ENCODE measurements at places on chromosomes 16 and 17.

DNA sequence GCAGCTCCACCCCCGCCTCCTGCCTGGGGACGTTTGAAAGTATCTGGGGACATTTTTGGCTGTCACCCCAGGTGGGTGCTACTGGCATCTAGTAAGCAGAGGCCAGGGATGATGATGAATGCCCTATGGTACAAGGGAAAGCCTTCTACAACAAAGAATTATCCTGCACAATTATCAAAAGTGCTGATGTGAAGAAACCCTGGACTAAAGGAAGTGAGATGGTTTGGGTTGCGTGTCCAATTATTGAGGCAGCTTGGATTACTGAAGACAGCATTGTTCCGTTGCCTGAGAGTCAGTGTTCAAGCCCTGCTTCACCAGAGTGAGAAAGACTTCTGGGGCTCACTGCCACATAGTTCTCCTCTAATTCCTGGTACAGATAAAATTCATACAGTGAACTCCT lies 343.4 kb downstream of the CA10 start:
- DNase-seq = no peak

GRCh38 chr16:26802965-26803364 lies 263.8 kb upstream of the C16orf82 start:
- no peak for DNase-seq

GRCh38 chr17:17196776-17197175 lies 9.4 kb downstream of the PLD6 start:
- no peak for DNase-seq

DNA sequence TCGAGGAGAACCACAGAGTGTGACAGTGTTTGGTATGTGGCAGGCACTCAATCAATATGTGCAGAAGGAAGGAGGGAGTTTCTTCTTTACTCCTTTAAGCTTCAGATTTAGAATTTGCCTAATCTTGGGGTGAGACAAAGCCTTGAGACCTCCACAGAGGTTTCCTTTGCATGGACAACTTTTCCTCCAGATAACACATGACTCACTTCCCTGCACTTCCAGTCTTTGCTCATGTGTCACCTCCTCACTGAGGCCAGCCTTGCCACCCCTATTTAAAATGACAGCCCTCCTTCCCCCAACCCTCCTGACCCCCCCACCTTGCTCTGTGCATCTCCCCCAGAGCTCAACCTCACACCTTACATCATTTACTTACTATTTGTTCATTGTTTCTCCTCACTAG lies 17.4 kb upstream of the NOS2 start:
- DNase-seq = no peak

DNA sequence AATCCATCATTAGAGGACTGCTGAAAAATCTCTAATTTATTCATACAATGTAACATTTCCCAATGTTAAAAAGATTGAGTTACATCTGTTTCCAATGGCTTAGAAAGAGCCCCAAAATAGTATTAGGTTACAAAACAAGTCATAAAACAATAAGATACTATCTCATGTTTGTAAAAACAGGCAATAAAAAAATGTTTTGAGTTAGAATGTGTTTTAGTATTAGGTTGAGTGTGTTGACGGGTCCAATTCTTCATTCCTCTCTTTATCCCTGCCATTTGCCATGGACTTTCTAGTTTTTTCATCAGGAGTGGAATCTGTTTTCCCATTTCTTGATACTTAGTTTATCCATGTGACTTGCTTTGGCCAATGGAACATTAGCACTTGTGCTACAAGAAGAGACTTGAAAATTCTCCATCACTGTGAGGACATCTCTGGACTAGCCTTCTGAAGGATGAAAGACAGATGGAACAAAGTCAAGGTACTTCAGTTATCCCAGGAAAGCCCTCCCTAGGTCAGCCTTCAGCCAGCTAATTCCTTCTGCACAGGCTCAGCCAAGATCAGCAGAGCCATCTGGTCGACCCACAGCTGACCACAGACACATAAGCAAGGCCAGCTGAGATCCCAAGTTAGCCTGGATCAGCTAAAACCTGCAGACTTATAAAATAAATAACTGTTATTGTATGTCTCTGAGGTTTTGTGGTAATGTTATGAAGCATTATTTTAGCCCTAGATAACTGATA lies 83.3 kb downstream of the HS3ST3A1 start:
- DNase-seq = peak; percentile 25

GRCh38 chr16:50246299-50247122 lies 19.8 kb upstream of the ADCY7 start:
- DNase-seq = no peak

DNA sequence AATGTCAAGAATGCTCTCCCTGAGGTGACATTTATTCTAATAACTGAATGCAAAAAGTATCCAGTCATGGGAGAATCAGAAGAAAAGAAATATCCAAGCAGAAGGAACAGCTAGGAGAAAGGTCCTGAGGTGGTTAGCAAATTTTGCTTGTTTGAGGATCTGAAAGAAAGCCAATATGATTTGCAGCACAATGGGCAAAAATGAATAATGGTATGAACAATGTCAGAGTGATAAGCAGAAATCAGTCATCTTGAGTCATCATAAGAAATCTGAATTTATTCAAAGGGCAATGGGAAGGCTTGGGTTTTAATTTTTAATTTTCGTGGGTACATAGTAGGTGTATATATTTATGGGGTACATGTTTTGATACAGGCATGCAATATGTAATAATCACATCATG lies 68.5 kb downstream of the BRIP1 start:
- no peak for DNase-seq

DNA sequence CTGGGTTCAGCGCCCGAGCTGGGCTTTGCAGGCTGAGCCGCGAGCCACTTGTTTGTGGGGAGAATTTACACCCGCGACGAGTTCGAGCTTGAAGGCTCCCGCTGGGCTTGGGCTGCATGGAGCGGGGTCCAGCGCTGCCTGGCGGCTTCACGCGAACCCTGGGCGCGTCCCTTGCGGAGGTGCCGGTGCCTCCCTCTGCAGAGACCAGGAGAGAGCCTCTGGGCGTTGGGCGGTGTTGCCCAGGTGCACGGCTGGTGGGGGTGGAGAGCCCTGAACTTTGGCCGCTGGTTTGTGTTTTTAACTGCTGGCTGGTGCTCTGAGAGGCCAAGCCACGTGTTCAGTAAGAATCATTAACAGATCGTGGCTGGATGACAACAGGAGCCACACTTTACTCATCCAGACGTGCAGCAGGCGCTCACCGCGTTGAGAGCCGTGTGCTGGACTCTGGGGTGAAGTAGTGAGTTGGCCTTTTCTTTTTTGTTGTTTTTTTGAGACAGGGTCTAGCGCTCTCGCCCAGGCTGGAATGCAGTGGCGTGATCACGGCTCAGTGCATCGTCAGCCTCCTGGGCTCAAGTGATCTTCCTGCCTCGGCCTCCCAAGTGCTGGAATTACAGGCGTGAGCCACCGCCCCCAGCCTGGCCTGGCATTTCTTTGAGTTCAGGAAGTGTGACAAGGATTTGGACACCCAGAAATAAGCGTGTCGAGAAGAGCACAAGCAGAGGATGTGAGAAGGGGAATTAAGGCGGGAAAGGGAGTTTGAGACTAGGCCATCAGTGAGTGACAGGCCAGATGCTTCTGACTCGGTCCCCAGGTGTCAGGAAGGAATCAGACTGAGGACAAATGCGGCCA lies 827 bp downstream of the CDK10 start:
- DNase-seq = no peak

DNA sequence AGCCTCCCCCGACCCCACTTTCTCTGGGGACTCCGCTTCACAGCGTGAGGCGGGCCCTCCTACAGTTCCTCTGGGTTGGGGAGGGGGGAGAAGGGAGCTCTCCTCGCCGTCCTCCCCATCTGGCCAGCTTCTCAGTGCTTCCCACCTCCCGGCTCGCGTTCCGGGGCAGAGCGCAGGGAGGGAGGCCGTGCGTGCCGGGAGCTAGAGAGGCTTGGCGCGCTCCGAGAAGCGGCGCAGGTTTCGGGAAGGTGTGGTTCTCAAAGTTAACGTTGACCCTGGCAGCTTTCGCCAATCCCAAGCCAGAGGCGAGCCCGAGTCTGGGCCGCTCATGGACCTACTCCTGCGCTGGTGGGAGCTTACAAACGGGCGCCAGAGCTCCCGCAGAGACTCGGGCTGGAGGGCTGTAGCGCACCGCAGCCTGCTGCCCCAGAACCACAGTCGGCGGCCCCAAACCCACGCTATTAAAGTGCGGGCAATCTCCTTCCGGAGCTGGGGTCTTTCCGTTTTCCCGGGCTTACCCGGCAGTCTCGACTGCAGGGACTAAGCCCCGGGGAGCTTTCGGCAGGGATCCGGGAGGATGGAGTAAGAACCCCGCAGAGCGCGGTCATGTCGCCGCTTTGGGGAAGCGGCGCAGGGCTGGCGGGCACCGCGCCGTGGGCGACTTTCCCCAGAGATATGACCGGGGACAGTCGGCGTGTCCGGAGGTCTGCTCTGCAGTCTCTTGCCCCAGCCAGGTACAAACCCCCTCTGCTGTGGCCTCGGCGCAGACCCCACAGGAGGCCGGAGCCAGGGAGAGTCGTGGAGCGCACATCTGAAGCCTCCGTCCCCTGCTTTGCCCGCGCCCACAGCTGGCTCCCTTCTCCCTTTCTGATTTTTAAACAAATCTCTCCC lies 787 bp downstream of the CDH11 start:
- DNase-seq = peak; percentile 85

GRCh38 chr16:70753228-70753627 lies 47.7 kb downstream of the VAC14 start:
- DNase-seq = no peak

GRCh38 chr17:79325709-79326430 lies 251.2 kb downstream of the ENGASE start:
- peak; percentile 48 for DNase-seq

DNA sequence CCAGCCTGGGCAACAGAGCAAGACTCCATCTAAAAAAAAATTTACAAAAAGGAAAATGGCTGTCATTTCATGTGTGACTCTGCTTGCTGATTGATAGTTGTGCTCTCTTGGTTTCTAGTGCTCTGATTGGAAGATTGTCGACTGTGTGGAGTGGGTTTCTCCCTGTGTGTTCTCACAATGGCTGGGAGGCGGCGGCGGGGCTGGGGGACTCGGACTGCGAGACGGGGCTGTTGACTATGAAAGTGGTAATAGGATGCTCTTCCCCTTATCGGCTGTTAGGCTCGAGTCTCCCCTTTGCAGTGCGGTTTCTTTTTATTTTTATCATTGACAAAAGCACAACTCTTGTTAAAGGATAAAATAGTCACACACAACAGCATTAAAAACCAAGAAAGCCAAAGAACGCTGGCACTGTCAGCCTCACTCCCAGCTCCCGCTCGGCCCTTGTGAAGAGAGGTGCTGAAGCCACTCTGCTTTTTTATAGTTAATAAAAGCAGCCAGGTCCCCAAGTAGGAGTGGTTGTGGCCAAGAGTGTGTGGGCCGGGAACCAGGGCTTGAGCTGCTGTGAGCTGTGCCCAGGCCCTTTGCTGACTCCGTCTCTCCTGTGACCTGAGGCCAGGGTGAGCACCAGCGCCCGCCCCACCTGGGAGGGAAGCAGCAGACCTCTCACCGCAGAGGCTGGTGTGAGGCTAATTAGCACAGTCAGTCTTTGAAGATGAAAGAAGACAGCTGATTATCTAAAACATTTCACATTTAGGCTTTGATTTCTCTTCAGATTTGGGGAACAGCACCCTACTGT lies 36.5 kb downstream of the TBCD start:
- DNase-seq = no peak

- DNase-seq = no peak
Observed at GRCh38 chr17:35666967-35667532, 64.4 kb upstream of the RASL10B start.

- DNase-seq = peak; percentile 50
Observed at GRCh38 chr17:9002606-9003354, 18.5 kb upstream of the NTN1 start.

DNA sequence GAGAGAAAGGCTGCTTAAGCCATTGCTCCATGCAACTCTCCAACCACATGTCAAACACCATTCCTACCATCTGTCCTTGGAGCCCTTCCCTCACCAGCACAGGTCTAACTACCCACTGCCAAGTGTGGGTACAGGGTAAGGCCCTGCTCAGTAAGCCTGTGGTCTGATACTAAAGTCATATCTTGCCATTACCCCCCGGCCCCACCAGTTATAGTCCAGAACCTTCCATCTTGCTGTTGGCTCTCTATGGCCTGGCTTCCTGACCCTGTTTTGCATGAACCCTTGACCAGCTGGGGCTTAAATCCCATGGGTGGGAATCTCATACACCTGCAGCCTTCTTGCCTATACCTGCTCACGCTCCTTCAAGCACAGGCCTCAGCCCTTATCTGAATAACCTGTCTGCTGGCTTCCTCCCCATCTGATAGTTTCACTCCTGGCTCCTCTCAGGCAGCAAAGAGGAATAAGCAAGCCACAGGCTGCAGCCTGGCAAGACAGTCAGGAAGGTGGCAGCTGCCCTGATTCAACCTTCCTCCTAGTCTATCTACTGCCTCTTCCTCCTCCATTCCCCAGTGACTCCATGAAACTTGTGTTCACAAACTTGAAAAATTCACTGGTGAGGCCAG lies 64.1 kb downstream of the ZFHX3 start:
- DNase-seq = no peak

GRCh38 chr16:23482778-23483177 lies 27.5 kb downstream of the GGA2 start:
- no peak for DNase-seq

DNA sequence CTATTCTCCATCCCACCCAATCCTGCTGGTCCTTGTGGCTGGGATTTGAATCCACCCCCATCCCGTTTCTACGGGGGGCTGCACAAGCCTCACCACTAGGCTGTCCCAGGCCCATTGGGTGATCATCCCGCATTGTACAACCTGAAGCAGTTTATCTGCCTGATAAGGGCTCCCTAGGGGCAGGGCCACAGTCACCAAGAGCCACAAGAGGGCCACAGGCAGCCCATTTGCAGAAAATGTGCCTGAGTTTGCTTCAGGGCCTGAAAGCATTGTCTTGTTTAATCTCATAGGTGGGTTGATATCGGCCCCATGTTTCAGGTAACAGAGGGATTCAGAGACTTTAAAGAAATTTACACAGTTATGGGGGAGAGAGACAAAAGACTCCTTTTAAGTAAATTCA lies 245.0 kb downstream of the CPPED1 start:
- DNase-seq = no peak

- no peak for DNase-seq
Observed at GRCh38 chr16:72923757-72924156, 124.2 kb downstream of the ZFHX3 start.

DNA sequence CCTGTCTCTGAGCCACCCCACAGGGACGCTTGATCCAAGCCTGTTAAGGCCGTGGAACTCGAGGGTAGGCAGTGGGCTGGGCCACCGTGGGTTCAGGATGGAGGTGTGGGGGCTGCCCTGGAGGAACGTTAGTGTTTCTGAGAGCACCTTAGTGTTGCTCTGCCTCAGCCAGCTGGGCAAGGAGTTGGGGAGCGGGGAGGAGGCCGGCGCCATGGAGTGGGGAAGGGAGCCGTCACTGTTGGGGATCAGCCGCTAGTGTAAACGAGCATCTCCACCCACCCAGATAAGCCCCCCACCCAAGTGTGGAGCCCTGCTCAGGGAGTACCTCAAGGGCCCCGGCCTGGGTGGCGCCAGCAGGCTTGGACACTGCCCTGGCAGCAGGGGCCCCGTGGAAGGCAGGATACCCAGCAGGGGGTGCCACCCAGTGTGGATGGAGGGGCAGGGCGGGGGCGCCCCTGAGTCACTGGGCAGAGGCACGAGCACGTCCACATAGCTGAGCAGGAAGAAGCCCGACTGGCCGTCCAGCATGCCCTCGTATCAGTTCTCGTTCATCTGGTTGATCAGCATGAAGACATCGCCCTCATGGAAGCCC lies 98.6 kb downstream of the KPNA2 start:
- no peak for DNase-seq
